ENCODE measurements at places on chromosomes 7 and 10. TPM values are rescaled to one million over a fixed set of nuclear protein-coding genes. Genes with fewer than 3 reads are reported as not detected.

DNA sequence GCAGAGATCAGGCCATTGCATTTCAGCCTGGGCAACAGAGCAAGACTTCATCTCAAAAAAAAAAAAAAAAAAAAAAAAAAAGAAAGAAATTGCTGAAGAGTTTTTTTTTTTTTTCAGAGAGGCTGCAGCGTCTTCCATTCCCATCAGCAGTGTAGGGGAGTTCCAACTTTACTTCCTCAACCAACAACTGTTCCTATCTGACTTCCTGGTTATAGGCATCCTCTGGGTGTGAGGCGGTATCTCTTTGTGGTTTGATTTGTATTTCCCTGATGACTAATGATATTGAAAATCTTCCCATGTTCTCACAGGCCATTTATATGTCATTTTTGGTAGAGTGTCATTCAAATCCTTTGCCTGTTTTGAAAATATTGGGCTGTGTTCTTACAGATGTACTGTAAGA is 40.2 kb downstream of the PRTFDC1 start:
- peak; percentile 83 for DNase-seq

DNA sequence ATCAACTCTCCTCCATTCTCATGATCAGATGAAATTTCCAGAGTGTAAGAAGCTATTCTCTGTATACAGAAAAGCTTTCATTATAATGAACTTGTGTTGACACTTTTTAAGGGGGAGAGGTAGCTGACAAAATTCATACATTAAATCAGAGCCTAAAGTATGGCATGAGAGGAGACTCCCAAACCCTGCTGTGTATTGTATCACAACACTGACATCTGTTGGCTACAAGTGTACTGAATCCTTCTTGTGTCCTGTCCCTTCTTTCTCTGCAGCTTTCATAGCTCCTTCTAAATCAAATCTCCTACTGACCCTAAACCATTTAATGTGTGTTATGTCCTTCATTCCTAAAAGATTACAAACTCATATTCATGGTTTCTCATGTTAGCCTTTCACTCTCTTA is 70.9 kb downstream of the GCC1 start:
- peak; percentile 36 for DNase-seq

DNA sequence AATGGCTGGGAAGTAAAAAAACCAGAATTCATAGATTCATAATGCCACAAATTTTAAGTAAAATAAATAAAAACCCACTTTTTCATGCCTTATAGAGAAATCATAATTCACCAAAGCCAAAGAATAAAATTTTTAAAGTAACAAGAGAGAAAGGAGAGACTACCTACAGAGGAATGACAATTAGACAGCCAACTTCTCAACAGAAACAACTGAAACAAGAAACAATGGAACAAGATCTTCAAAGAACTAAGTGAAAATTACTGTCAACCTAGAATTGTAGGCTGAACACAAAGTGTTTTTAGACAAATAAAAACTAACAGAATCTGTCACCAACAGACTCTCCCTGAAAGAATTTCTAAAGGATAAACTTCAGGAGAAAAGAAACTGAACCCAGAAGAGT is 15.6 kb upstream of the KCNMA1 start:
- no peak for DNase-seq

DNA sequence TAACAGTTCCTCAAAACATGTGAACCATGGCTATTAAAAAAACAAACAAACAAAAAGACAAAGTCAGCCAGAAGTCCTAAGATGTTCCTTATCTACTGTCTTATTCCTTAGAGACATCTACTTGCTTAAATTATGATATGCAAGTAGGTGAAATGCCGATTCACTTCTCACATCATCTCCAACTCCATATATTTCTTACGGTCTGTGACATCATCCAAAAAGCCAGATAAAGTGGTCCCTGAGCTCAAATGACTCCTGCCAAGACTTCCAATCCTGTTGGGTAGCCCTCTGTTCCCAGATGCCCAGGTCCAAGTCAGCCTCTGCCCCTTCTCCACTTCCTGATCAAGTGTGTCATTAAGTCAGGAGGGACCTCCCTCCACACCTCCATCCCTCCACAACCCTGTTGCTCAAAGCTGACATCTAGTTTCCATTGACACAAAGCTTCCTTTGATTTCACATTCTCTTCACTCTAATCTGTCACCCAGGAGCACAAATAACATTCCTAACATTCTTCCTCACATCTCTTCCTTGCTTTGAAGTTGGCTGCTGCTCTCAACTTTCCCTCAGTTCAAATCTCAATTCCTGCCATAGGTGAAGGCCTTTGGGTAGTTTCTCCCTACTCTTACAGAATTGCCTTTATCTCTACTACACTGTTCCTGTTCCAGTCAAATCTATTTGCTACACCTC is 56.1 kb upstream of the PDLIM1 start:
- DNase-seq, result no peak

DNA sequence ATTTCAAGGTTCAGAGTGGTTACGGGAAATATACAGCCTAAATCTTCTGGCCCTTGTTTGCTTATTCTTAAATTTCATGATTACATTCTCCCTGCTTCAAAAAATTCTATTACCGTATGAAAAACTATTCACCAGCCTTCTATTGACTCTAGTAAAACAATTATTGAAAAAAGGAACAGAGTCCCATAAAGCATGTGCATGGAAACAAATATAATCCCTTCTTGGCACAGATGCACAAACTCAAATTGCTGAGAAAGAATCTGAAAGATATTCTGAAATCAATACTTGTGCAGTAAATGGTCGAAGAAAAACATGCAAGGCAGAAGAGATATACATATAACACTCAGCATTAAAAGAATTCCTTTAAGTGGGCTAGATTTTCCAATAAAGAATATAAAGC is 83.6 kb downstream of the LRRN3 start:
- DNase-seq, result no peak

- DNase-seq, result no peak
Measured at GRCh38 chr7:21128062-21128817, 299.6 kb upstream of the SP4 start.

- DNase-seq, result peak; percentile 81
Measured at GRCh38 chr7:22666732-22667131, 60.3 kb upstream of the IL6 start.

GRCh38 chr10:60288256-60288655 is 101.4 kb downstream of the ANK3 start:
- no peak for DNase-seq

DNA sequence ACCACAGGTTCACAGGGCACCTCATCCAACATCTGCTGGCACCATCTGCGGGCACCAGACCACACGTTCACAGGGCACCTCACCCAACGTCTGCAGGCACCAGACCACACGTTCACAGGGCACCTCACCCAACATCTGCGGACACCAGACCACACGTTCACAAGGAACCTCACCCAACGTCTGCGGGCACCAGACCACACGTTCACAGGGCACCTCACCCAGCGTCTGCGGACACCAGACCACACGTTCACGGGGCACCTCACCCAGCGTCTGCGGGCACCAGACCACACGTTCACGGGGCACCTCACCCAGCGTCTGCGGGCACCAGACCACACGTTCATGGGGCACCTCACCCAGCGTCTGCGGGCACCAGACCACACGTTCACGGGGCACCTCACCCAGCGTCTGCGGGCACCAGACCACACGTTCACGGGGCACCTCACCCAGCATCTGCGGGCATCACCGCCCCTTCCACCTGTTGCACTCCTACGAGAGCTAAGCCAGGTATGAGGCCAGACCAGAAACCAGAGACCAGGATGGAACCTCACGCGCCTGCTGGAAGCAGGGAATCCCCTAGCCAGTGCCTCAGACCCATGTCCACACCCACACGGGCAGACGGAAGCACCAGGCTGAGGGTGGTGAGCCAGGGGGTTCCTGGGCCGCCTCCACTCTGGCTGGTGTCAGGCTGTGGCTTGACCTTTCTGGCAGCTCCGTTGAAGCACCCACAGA is 182.8 kb downstream of the MAD1L1 start:
- DNase-seq, result no peak

DNA sequence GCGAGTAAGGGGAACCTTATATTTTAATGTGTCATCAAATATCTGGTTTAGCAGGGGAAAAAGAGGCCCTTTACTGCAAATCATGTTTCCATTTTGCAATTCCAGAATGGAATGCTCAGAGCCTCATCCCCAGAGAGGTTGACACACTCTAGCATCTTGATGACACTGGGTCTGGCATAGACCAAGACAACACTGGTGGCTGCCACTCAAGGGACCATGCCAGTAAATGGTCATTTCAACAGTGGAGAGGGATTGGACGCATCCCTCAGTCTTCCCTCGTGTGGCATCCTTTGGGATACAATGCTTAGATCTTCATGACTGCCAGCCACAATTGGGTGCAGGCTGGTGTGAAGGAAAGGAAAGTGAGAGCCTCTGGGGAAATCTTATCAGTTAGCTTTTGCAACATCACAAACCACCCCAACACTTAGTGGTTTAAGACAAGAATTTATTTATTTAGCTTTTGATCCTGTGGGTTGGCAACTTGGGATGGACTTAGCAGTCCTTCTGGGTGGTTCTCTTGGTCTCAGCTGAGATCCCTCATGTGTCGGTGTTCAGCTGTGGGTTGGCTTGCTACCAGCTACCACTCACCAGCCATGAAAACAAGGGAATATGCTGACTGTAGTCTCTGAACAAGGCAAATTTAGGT is 21.6 kb downstream of the TACC2 start:
- no peak for DNase-seq

GRCh38 chr10:117547716-117548668 is 5.4 kb downstream of the EMX2 start:
- DNase-seq, result no peak

GRCh38 chr7:132996581-132997242 is 85.2 kb downstream of the CHCHD3 start:
- DNase-seq, result no peak

DNA sequence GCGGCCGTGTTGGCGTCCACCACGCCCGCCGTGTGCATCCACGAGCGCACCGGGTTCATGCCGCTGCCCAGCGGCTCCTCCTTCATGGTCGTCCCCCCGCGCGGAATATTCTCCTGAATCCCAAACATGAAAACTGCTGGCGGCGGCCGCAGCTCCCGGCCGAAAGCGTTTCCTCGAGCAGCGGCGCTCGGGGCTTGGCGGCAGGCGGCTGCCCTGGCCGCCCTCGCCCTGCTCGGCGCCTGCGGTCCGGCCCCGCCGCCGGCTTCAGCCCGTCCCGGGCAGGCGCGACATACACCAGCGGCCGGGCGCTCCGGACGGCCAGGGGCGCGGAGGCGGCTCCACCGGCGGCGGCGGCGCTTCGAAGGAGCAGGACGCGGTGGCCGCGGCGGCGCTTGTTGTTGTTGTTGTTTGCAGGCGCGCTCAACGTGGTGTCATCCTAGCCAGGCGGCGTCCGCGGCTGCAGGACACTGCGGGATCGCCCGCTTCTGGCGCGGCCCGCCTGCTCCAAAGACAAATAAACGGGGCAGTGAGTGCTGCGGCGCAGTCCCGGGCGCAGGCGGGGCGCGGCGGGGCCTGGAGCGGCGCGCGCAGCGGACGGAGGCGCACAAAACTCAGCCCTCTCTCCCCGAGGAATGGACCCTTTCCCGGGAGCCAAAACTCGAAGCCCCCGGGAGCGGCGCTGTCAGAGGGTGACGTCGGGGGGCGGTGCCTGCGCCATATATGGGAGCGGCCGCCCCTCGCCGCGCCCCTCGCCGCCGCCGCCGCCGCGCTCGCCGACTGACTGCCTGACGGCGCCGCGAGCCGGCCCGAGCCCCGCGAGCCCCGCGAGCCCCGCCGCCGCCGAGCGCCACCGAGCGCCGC is at the start of gene EBF3:
TSS of gene EBF3 (minus strand) at position 634 of the 861 bp plus-strand sequence. CDS start at position 128, 506 bp downstream.
- peak; percentile 47 for DNase-seq

DNA sequence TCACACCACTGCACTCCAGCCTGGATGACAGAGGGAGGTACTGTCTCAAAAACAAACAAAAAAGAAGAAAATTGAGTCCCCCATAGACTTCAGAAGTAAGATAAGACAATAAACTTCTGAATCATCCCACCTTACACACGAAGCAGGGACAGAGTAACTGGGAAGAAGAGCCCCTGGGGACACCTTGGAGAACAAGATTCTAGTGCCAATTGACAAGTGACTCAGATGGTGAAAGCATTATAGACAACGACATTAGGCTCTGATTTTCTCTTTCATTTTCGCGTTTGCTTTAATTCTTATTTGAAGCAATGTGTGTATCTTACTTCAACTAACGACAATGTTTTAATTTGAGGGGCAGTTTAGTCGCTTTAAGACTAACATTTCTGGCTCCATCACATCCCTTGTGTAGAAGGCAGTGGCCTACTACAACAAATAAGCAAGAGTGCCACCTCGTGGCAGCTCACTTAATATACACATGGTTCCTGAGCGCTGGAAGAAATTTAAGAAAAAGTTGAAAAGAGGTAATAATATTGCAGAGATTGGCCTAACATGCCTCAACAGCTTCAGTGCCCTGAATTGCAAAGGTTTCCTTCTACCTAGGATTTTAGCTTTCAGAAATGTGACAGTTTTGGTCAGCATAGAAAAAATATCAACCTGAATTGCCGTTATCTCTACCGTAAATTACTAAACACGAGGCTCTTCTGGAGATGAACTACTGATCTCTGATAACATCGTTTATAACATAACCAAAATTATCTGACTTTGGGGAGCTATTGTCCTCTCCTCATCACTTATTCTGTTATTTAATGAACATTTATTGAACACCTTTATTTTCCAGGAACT is 36.7 kb downstream of the ASNS start:
- DNase-seq, result peak; percentile 74

DNA sequence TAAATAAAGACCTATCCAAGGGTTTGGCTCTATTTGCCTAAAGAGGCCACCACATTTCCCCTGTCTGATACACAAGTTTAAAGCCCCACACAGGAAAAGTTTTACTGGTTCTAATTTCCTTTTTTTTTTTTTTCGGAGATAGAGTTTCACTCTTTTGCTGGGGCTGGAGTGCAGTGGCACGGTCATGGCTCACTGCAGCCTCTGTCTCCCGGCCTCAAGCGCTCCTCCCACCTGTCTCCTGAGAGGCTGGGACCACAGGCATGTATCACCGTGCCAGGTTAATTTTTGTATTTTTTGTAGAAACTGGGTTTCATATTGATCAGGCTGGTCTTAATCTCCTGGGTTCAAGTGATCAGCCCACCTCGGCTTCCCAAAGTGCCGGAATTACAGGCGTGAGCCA is 53.3 kb upstream of the ASAH2 start:
- DNase-seq, result no peak

GRCh38 chr10:126634911-126635310 is 35.6 kb downstream of the C10orf90 start:
- no peak for DNase-seq

GRCh38 chr7:41738806-41739205 is 35.9 kb upstream of the INHBA start:
- DNase-seq, result no peak

DNA sequence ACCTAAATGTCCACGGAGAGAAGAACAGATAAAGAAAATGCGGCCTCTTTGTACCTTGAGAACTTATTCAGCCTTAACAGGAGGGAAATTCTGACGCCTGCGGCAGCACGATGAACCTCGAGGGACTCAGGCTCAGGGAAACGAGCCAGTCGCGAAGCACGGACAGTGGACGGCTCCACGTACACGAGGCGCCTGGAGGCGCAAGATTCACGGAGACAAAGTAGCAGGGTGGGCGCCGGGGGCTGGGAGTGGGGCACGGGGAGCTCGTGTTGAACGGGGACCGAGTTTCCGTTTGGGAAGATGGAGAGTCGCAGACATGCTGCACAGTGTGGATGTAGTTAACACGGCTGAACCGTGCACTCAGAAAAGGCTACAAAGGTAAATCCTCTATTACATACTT is 13.2 kb upstream of the UTF1 start:
- DNase-seq, result no peak

- no peak for DNase-seq
Measured at GRCh38 chr7:93350338-93350737, 118.2 kb downstream of the VPS50 start.

The ATOH7 gene
- total RNA-seq, result not detected

The MRPS24 gene
- 49.6 TPM for total RNA-seq

The GTF2IRD2 gene
- total RNA-seq, result 5.4 TPM

The CABCOCO1 gene
- not detected for total RNA-seq

The FAS gene
- 10.7 TPM for total RNA-seq

The UCMA gene
- not detected for total RNA-seq

The ZP3 gene
- total RNA-seq, result 1.8 TPM

The NPC1L1 gene
- total RNA-seq, result not detected

The CARD11 gene
- 3.1 TPM for total RNA-seq

Measured in lung microvascular endothelial cell (primary cell).